ENCODE measurements at places on chromosomes 2 and 18. TPM values are rescaled to one million over a fixed set of nuclear protein-coding genes. Genes with fewer than 3 reads are reported as not detected.

Gene SOWAHC
- 8.4 TPM for polyA plus RNA-seq

Gene SIGLEC15
- 0.44 TPM for polyA plus RNA-seq

Gene GALR1
- 0.05 TPM for polyA plus RNA-seq

Gene TLX2
- not detected for polyA plus RNA-seq

Gene SATB2
- polyA plus RNA-seq, result 4.2 TPM

Gene LYPD6
- 1.5 TPM for polyA plus RNA-seq

Gene AKAIN1
- polyA plus RNA-seq, result 0.49 TPM

Gene MROH2A
- polyA plus RNA-seq, result not detected

Gene TIMM21
- polyA plus RNA-seq, result 45.7 TPM

Measured in muscle of leg (tissue), 16 donors.